ENCODE measurements at places on chromosomes 2 and 18. TPM values are rescaled to one million over a fixed set of nuclear protein-coding genes. Genes with fewer than 3 reads are reported as not detected.
A peak's percentile ranks its signal among the peaks of the same experiment; 100 is the strongest.

DNA sequence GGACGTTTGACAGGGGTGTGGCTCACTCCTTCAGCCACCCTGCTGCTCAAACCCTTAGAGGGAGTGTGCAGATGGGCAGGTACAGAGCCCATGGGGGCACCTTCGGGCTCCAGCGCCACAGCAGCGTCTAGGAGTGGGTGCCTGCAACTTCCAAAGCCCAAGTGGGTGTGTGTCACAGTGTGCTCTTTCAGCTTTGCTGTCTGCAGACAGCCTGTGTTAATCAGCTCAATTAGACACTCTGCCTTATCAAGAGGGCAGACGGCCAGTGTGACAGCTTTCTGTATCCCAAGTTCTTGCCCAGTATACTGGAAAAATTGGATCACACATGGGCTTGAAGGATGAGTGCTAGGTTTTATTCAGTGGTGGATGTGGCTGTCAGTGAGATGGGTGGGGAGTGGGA lies 96.7 kb downstream of the AP1S3 start:
- no peak for DNase-seq

ANKRD62 gene
- polyA plus RNA-seq = not detected

DNA sequence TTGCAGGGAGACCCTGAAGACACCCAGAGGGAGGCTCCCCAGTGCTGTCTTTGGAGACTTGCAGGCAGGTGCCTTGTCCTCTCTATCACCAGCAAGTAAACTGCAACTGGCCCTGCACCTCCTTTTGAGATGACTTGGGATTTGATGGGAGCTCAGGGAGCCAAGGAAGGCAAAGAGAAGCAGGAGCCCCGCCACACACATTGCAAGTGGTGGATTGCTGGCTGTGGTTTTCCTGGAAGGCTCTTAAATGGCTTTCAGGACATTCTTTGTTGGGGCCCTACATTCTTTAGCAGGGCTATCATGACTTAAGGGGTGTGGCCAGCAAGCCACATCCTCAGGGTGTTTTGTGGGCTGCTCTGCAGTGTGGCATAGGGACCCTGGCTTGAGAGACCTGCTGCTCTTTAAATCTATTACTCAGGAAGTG lies 39.9 kb upstream of the CDC42EP3 start:
- DNase-seq = no peak

DNA sequence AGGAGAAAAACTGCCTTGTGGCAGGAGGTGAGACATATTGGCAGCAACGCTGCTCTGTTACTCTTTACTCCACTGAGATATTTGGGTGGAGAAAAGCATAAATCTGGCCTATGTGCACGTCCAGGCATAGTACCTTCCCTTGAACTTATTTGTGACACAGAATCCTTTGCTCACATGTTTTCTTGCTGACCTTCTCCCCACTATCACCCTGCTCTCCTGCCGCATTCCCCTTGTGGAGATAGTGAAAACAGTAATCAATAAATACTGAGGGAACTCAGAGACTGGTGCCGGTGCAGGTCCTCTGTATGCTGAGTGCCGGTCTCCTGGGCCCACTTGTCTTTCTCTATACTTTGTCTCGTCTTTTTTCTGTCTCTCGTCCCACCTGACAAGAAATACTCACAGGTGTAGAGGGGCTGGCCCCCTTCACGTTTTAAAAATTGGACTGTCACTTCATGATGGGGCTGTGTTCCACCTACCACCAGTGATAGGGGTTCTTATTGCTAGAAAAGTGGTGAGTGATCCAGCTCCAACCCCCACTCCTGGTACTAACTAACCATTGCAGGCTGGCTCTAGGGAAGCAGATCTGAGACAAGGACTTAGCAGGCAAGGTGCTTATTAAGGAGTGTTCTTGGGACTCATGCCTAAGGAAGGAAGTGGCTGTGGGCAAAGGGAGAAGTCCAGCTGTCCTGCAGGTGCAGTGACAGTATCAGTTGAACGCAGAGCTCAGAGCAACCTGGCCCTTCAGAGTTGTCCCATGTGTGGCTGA lies 51.7 kb downstream of the LONRF2 start:
- no peak for DNase-seq

DNA sequence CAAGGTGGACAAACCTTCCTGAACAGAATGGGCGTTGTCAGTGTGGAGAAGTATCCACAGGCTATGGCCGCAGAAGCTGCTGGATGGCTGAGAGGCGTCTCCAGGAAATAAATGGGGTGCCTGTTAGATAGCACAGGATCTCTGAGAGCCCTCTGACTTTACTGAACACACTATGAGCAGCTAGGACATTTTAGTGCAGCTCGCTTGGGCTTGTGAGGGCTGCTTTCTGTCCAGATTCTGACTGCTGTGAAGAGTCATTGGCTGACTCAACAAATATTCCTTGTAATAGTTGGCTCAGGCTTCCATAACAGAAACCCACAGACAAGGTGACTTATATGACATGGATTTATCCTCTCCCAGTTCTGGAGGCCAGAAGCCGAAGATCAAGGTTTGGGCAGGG lies 100.2 kb upstream of the SNTG2 start:
- DNase-seq = no peak

TXNDC2 gene
- polyA plus RNA-seq = 0.20 TPM

CKAP2L gene
- 14.5 TPM for polyA plus RNA-seq

SLC5A7 gene
- polyA plus RNA-seq = 0.19 TPM

DNA sequence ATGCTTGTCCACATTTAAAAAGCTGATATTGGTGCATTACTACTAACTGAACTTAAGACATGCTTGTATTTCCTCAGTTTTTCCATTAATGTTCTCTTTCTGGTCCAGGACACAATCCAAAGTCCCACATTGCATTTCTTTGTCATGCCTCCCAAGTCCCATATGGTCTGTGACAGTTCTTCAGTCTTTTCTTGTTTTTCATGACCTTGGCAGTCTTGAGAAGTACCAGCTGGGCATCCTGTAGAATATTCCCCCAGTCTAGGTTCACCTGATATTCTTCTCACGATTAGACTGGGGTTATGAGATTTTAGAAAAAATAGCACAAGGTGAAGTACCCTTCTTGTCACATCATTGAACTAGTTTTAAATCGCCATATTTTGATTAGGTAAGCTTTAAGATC lies 10.3 kb upstream of the ZBTB14 start:
- DNase-seq = no peak

DNA sequence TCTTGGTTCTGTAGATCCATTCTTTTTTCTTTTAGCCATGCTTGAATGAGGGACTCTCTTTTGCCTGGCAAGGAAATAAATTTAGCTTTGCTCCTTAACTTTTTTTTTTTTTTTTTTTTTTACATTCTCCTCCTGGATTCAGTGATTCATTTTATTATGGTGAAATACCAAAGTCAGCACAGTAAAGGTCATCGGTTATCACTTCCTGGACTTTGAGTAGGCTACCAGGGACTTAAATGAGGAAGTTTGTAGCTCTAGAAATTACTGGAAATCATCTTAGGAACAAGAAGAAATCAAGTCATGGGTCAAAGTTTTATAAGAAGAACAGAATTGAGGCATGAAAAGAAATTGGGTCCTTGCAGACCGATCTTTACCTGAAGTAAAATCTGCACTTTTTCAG lies 75.0 kb downstream of the SOCS6 start:
- no peak for DNase-seq

DNA sequence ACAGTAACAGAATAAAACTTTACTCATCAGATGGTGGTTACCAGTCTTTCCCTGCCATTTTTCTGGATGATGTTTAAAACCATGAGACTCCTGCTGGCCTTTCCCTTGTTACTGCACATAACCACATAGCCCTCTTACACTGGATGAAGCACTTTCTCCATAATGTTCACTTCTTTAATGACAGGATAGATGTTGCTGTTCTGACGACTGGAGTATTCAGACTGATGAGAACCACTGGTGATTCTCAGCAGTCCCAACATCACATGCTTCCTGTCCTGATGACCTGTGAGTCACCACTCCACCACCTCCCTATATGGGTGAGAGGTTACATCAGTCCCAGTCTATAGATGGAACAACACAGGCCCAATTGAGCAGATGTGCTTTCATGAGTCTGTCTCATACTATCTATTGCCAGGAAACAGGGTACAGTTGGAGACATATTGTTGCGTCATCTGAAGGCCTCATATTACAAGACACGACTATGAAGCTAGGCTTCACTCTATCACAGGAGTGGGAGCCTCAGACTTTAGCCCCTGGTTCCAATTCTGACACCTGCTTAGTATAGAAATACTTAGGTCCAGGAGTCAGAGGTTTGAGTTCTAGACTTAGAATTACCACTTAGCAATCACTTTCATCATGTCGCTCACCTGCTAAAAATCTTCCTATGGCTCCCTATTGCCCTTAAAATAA lies 145.7 kb upstream of the KLF7 start:
- DNase-seq = no peak

DNA sequence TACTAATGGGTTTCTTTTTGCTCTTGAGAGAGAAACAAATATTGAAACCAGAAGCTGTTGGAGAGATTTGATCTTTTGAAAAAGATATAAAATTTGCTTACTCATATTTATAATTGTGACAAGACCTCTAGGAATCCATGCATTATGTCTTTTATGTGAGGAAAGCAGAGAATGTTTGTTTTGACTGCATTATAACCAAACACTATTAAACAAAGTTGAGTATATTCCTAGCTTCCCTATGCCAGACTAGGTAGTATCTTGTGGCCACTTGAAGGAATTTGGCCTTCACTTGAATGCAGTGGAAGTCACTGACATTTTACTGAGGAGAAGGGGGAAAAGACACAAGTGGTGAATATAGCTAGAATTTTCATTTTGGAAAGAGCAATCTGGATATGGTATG lies 521.8 kb upstream of the ZEB2 start:
- DNase-seq = no peak

DNA sequence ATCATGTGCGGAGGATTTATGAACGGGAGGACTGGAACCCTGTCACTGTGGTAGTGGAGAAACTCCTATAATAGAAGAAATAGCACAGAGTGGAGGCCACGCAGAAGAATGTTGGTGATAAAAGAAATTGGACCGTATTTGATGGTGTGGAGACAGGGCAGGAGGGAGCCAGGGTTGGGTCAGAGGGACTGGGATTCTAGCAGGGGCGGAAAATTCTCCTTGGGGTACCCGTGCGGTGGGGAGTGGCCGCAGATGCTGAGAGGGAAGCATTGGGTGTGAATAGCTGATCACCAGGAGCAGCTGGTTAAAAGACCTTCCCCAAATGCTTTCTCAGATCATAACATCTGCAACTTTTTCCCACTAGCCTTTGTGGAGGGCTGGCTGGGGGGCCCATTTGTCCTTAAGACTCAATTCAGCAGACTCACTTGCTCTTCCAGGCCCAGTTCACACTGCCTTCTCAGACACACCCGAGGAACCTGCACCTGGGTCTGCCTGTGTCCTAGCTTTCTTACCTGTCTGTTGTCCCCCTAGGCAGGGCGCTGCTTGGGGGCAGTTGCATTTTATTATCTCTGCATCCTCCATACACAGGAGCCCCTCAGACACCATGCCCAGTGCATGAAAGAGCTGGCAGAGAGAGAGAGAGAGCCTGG lies 7.1 kb downstream of the SH3BP4 start:
- peak; percentile 13 for DNase-seq

GRCh38 chr2:2183717-2184116 lies 147.4 kb downstream of the MYT1L start:
- no peak for DNase-seq

DNA sequence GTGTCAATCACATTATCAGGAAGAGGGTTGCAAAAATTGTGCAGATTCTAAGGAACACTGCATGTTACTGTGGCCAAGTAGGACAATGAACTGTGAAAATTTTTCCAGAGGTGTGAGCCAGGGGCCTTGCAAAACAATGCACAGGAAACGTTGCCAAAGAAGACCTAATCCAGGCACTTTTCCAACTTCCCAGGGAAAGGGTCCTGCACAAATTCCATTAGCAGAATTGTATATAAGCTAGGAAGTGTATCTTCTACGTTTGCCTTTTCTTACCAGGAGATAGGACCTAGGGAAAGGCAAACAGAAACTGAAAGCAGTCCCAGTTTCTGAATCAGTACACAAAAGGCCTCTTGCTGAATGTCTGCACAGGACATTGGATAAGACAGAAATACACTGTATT lies 1888.3 kb upstream of the CELF4 start:
- DNase-seq = no peak
